ENCODE measurements at places on chromosomes 4 and X.

GRCh38 chr4:66804979-66805378, 740.3 kb downstream of the CENPC start:
- DNase-seq, result no peak

- peak; percentile 30 for DNase-seq
These were observed 1.5 kb downstream of the PGRMC1 start for GRCh38 chrX:119237562-119237942.

GRCh38 chr4:174262624-174263444, 20.6 kb downstream of the FBXO8 start:
- DNase-seq, result no peak

DNA sequence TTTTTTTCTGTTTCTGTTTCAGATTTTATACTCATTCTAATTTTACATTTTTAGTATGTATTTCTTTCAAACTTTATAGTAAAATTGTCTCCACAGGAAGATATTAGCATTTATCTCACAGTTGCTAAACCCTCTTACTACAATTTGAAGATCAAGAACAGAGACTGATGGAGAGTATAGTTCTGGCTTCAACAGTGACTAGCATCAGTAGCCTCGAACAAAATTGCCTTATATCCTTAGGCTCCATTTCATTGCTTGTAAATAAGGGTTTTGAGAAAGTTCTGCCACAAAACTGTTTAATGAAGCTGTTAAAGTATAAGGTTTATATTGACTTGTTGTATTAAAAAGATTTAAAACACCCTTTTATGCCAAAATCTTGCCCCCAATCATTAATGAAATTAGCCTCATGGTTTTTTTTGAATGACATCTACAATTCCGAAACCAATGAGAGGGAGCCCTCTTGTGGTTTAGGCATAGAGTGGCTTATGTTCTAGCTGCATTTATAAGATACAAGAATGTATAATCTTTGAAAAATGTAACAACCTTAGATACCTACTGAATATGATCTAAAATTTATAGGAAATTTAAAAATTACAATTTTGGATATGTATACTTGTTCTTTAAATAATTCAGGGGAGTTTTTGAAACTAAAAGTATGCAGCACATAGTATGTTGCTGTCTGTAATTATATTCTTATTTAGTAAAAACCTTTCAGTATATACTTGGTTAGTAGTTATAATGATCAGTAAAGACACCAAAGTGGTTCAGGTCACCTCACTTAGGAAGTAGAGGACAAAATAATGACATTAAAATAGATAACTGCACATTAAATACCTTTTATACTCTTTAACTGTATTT, 109.8 kb upstream of the HPGD start:
- DNase-seq, result peak; percentile 66

GRCh38 chrX:2489446-2490445, 11.0 kb downstream of the DHRSX start:
- no peak for DNase-seq

DNA sequence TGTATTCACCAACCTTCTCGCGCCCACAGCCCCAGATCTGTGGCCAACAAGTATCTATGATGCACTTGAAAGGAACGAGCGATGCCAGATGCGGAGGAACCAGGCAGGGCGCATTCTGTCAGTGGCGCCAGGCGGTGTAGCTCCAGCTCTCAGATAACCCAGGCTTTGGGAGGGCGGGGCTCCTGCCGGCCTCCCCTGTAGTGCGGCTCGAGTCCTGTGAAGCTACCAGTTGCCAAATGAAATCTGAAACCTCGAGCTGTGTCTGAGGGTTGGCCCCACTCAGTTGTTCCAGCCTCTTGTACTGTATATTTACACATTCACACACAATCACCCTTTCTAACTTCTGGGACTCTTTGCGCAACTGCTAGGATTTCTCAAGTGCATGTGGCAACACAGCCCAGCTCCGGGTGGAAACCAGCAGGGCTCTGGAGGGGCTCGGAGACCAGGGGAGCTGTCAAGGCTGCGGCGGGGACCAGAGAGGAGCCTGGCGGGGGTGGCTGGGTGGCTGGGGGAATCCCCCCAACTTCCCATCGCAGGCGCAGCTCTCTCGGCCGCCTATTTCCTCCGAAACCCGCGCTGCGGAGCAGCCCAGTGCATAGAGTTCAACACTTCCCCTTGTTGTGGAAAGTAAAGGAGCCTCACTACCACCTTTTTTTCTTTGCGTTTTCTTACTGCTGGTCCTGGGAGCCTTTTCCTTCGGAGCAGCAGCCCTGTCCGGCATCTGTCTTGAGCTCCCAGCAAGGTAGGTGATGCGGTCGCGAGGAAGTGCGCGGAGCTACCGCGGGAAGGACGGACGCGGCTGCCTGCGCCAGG, at the start of gene ARHGAP24:
Gene ARHGAP24, plus strand, starts transcription at position 333 of the 813 bp plus-strand sequence.
- peak; percentile 63 for DNase-seq

- DNase-seq, result no peak
These were observed 72.7 kb upstream of the BOD1L1 start for GRCh38 chr4:13700021-13700857.

DNA sequence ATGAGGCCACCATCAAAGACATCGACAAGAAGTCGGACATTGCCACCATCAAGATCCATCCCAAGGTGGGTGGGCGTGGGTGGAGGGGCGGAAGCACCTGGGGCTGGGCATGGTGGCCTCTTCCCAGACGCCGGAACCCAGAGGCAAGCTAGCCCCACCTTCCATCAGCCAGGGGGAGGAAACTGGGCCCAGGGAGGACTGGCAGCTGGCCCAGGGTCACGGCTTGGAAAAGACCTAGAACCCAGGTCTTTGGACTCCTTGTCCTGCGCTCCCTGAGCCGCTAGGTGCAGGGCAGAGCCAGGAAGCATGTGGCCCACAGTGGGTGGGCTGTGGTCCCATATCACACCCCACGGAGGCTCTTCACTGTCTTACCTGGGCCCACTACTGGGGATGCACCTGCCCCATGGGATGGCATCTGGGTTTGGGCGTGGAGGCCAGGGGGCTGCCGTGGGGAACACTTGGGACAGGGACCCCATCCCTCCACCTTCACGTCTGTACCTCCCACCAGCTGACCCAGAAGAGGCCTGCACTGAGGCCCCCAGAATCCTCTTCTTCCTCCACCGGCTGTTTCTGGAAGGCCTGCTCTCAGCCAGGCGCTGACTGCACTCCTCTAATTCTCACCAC, 17.3 kb downstream of the HTRA3 start:
- DNase-seq, result no peak

- DNase-seq, result no peak
These were observed 27.3 kb upstream of the GPRASP2 start for GRCh38 chrX:102684772-102685520.

DNA sequence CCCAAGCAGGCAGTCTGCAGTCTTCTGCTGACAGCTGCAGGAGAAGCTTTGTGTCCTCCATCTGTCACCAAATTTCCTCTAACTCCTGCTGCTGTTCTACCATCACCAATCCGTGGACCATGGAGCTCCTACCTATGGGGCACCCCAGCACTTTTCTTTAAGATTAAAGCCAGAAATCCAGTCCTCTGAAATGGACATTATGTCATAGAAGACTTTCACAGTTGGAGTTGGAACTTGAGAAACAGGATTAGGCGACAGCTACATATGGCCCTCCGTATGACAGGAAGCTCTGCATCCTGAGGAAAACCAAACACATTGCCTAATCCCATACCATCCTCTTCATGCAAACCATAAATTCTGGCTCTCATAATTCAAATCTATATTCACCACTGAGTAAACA, 470.6 kb upstream of the GALNTL6 start:
- no peak for DNase-seq

GRCh38 chrX:150540965-150541364, 27.5 kb upstream of the MTM1 start:
- no peak for DNase-seq

- DNase-seq, result no peak
These were observed 12.2 kb upstream of the PARM1 start for GRCh38 chr4:74920704-74921103.

- DNase-seq, result no peak
These were observed 205.1 kb upstream of the CTSO start for GRCh38 chr4:156158747-156159146.

GRCh38 chrX:14352511-14352910, 176.8 kb upstream of the GLRA2 start:
- DNase-seq, result no peak

DNA sequence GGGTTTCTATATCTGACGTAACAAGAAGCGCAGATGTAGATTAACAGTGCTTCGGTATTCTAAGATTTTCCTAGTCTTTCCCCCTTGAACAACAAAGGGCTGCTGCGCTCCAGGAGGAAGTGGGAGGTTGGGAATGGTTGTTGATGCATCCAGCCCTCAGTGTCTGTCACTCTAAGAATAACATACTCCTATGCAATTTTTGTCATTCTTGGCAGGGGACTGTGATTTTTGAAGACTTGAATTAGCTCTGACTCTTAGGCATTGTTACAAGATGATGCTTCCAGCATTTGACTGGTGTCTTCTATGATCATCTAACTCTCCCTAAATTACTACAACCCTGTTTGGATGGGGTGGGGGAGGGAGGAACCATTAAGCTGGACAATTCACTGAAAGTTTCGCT, 394.2 kb downstream of the ARHGAP24 start:
- DNase-seq, result no peak

GRCh38 chr4:27807207-27807606, 946.6 kb downstream of the STIM2 start:
- DNase-seq, result no peak

DNA sequence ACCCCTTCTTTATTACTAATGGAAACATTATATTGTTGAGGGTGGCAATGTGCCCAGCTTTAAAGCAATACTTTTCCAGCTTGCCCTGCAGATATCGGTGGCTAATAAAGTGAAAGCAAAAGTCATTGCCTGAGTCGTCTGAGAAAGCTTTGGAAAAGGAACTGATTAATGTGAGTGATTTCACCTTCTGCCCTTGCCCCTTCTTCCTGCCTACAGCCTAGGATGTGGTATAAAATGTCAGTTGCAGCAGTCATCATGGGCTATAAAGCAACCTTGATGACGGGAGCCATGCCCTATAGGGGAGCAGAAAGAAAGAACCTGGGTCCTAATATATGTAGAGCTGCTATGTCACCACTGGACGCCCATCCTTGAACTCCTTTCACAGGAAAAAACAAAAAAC, 132.4 kb upstream of the USP9X start:
- DNase-seq, result peak; percentile 40

DNA sequence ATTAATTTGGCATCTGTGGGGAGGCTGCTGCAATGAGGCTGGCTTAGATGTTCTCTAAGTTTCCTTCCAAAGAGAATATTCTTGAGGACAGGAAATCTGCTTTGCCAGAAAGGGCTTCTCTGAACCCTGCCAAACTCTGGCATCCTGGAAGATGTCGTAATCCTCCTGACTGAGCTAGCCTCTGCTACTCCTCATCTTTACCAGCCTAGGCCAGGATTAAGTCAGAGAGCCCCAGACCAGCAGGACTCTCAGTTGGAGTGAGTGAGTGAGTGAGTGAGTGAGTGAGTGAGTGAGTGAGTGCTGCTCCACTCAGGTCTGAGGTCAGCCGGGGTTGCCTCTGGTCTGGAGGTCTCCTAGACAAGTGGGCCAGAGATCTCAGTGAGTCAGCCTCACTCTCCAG, 104.9 kb upstream of the SOD3 start:
- no peak for DNase-seq

- DNase-seq, result no peak
These were observed 16.3 kb downstream of the RNF128 start for GRCh38 chrX:106742805-106743204.

GRCh38 chr4:188658958-188659522, 519.8 kb downstream of the TRIML1 start:
- no peak for DNase-seq

GRCh38 chr4:81143183-81143582, 71.8 kb downstream of the PRKG2 start:
- no peak for DNase-seq

DNA sequence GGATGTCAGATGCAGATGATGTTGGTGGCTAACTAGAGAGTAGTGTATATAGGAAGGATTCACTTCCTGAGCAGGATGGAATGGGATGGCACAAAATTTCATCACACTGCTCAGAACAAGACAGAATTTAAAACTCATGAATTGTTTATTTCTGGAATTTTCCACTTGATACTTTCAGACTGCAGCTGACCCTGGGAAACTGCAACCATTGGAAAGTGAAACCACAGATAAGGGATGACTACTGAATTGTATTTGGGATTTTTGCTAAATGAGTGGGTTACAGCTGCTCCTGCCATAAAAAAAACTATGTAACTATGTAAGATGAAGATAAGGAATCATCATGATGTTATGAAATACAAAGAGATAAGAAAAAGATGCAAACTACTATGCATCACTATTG, 51.4 kb downstream of the NPY5R start:
- DNase-seq, result no peak

DNA sequence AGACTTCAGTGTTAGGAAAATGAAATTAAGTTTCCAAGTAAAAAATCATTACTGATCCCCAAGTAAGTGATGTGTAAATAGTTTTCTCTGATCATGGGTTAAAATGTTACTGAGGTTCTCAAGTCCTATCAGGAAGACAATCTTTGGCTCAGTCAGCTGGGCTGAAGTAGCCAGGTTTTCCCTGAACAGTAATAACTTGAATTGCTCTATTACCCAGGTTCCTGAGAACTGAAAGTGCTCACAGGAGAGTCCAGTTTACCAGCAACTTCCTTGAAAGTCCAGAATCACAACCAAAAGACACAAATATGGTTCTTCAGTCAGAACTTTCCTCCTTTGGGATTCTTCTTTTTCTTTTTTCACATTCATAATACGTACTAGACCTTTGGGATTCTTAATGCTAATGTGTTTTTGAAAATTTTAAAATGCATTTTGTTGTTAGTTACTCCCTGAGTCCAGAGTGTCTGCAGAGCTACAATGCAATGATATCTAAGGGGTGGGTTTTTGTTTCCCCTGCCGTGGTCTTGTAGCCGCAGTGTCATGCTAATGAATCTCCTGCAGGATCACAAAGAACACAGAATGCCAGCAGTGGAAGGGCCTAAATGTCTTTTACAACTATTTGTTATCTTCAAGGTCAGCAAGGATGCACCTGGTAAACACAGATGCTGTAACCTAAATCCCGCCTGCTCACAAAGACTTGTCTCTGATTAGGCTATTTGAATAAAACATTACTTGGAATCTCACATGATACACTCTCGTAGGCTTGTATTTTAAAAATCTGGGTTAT, 439.8 kb upstream of the NR3C2 start:
- no peak for DNase-seq

- no peak for DNase-seq
These were observed 269.4 kb downstream of the IL15 start for GRCh38 chr4:141905751-141906150.

DNA sequence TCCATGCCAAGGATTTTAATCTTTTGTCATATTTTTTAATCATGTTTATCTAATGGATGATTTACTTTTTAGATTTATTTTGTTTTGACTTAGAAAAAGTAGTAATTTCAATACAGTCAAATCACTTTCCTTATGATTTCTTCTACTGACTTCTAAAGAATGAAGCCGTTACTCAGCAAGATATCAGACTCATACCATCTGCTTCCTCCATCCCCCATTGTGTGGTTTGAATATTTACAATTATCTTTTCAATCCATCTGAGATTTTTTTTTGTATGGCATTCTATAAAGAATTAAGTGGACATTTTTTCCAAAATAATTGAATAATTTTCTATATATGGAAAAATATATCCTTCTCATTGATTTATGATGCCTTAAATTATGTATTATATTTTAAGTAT, 565.4 kb upstream of the ATOH1 start:
- no peak for DNase-seq
